Stimulated activated CD4-positive, alpha-beta T cell treated with anti-CD3 and anti-CD28 coated beads, Interleukin-1b, Interleukin-23, amount 100 ng/mL, for 1 hour (primary cell): ENCODE measurements at places on chromosomes 5 and 9.

GRCh38 chr5:51995773-51996306 lies 612.6 kb downstream of the ISL1 start:
- no peak for DNase-seq

DNA sequence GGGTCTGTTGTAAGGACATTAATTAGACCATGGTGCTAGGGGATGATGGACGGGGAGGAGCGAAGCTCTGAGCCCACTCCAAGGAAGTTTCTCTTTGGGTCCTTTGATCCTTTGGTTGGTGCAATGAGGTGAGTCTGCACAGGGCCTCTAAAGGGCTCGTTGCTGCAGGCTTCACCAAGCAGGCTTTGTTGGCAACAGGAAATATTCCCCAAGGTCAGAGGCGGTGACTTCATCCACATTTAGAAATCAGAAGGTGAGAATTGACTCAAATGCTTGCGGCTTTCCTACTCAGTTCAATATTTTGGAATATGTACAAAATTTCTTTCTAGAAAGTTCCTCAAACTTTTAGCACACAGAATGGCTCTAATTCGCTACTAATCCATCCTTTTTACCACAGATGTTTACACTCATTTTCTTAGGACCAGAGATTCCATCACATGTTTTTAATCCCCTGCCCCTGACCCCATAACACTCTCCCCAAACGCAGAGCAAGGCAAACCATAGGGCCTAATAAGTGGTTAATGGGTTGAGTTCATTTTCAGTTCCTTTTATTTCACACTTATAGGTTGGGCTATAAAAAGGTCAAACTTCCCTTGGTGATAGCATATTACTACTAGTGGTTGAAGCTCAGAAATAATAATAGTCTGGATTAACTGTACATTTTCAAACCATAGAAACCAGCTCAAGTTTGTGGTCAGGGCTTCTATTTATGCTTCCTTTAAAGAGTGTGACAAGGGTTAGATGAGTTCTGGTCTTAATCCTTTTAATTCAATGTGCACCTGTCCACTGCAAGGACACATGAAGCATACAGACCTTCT lies 37.3 kb upstream of the TMEM252 start:
- DNase-seq = no peak

GRCh38 chr9:79584655-79584982 lies 12.9 kb downstream of the TLE4 start:
- DNase-seq = no peak

DNA sequence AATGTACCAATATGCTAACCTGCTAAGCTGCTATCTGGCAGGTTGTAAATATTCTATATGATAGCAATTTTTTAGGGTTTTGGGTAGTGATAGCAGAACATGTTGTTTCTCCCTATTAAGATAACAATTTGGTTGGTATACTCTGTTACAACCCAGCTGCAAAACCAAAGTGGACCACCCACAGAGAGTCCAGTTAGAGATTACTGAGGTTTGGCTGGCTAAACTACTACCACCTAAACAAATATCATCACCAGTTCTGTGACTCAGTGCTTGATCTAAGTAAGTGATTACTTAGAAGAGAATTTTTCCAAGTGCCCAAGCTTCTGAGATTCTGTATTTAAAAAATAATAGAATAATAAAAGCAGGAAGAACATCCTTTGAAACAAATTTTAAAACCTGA lies 72.3 kb downstream of the XRCC4 start:
- no peak for DNase-seq

DNA sequence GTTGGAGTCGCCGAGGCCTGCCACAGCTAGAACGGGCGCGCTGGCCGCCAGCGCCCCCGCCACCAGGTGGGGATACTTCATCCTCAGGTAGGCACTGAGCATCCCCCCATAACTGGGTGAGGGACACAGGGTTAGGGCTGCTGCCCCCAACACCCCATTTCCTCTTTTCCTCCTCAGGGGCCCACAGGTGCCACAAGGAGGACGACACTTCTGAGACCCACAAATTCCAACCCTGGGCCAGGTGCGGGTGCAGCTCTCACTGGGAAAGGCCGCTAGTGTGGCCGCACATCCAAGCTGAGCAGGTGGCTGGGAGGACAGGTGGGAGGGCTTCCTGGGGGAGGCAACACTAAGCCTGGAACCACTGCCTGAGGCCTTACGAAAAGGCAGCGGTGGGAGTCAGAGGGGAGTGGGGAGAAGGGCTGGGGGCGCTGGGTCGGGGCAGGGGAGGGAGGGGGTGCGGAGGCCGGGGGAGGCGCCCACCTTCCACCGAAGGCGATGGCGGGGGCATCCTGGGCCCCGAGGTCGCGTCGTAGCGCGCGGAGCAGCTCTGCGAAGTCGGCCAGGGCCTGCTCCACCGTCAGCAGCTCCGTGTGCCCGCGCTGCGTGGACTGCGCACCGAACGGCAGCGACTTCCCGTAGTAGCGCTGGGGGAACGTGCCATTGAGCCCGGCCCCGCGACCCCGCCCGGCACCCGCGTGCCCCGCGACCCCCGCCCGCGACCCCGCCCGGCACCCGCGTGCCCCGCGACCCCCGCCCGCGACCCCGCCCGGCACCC lies 961 bp downstream of the DPP7 start:
- DNase-seq = no peak

DNA sequence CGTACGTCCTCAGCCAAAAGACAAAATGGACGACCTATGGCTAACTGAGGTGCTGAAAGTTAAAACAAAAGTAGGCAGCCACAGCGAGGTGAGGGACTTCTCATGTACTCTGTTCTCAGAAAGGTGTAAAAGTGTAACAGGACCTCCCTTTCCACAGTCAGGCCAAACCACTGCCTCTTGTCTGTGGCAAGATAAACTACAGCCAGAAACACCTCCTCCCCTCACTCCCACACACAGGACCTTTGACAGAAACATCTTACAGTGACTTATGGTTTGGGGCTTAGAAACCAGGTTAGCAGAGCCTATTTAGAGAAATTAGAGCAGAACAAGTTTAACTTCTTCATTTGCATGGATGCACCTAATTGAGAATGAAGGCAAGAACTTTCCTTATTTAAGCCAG lies 499.1 kb upstream of the GRIN3A start:
- DNase-seq = no peak

- no peak for DNase-seq
Measured at GRCh38 chr5:155732587-155733376, 594.2 kb upstream of the SGCD start.

- DNase-seq = no peak
Measured at GRCh38 chr5:39169081-39169480, 50.3 kb downstream of the FYB1 start.

- DNase-seq = no peak
Measured at GRCh38 chr5:133662578-133662977, 50.2 kb upstream of the FSTL4 start.

GRCh38 chr9:16023446-16023845 lies 470.6 kb downstream of the CCDC171 start:
- DNase-seq = no peak

DNA sequence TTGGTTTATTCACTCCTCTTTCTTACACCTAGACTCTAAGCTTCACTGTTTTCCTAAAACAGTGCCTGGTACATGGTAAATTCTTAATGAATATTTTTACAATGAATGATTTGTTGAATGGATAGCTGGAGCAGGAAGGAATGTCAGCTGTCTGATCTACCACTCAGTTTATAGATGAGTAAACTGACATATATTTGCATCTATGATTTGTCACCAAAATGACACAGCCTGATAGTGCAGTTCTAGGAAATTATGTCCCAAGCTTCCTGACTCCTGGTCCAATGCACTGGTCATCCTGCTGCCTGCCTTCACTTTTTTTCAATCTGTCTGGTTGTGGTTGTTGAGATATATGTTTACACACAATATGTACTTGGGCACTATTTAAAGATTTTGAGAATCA lies 651.7 kb upstream of the WWC1 start:
- no peak for DNase-seq

DNA sequence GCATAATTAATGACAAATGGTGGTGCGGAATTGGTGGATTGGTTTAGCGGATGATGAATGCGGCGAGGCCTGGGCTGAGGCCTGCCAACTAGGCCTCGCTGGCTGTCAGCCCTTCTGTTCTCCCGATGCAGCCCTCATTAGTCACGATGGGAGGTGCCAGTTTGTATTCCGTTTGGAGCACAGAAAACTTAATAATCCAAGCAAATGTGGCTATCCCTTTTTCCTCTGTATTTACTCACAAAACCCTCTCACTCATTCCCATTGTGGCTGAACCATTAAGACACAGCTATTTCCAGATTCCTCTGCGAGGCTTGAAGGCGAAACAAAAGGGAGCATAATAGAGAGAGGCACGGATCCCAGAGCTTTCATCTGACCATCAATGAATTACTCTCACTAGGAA lies 114.3 kb downstream of the MVB12B start:
- DNase-seq = no peak

- DNase-seq = no peak
Measured at GRCh38 chr9:113875459-113876150, 504 bp upstream of the ZNF618 start.

DNA sequence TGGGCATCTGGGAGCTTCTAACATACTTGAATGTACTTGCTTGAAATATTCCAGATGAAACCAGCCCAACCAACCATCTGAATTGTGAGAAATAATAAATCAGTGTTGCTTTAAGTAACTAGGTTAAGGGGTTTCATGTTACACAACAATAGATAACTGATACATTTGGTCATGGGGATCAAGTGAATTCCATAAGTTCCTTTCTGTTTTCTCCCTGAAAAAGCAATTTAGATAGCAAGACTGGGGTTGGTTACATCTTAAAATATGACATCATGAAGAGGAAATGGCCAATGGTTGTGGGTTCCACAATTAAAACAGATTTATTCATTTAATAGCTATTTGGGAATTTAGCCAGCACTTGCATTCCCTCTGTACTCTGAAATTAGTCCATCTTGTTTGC lies 559.7 kb downstream of the TLR4 start:
- no peak for DNase-seq

DNA sequence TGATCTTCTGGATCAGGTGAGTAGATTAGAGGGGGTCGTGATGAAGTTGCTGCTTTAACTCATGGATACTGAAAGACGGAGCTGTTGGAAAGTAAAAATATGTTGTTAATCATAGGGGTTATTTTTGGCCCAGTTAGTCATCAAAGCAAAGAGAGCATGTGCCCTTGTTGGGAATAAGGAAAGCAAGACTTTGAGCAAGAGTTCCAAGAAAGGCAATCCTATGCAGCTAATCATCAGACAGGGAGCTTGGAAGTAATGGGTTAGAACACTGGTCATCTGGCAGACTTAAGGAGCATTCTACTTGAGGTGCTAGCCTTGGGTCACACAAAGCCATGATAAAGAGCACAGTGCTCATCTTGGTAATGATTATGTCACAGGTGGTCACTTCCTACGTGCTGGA lies 18.3 kb downstream of the ASPN start:
- no peak for DNase-seq

DNA sequence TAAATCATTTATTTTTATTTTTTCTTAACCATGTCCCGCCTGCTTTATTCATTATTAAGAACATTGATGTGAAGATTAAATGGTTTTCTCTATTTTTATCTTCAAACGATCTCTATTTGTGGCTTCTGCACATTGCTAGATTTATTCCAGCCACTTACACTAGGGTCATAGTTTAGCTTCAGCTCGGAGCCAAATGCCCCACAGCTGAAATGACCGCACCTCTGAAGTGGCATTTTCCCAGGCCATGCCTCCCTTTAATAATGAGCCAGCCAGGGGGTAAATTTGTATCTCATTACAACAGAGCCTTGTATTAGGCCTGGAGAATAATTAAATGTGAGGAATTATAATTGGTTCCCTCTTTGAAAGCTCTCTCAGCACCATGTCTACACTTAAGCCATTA lies 89.4 kb downstream of the DOCK8 start:
- DNase-seq = no peak

DNA sequence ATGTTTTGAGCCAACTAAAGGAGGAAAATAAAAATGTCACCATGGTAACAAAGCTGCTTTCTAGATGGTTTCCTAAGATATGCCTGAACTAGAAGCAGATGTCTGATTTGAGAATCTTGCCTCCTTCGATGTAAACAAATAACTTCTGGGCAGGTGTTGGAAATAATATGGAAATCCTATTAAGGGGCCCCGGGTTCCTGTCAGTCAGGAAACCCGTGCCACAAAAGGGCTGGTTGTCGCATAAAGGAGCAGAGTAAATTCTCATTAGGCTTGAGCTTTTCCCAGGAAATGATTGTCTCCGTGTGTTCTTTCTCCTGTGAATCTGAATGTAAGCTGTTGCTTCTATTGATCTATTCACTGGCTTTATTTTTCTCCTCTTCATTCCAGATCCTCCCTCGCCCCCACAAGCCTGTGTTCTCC lies 90.8 kb downstream of the TLE4 start:
- DNase-seq = no peak

- DNase-seq = no peak
Measured at GRCh38 chr9:107373809-107374208, 90.7 kb downstream of the RAD23B start.

DNA sequence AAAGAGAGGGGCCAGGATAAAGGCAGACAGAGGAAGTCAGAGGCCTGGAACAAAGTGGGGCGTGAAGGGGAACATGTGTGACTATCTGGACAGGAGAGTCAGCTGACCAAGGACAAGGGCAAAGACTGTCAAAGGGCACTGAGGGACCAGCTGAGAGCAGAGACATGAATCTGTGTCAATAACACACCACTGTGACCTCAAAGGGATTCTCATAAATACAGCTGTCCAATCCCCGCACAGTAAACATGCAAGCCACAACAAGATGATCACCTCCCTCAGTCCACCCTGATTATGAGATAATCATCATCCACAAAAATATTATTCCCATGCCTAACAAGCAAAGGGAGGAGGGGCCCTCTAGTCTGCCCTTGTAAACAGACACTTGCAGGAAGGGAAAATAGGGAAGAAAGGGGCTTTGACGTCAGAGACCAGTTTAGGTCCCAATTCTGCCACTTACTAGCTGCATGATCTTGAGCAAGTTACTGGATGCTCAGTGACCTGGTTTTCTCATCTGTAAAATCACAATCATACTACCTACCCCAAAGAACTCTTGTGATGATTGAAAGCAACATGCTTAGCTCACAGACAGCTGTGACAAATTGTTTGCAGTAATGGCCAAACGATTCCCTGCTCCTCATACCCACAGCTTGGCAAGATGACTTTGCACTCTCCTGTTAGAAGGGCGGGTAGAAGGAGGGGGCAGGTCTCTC lies 41.8 kb downstream of the RAPGEF1 start:
- no peak for DNase-seq

GRCh38 chr9:2722715-2723114 lies 5.4 kb downstream of the KCNV2 start:
- DNase-seq = no peak

GRCh38 chr5:157390133-157390532 lies 69.9 kb upstream of the NIPAL4 start:
- no peak for DNase-seq

- DNase-seq = no peak
Measured at GRCh38 chr5:167557359-167557758, 734.1 kb upstream of the WWC1 start.

- DNase-seq = no peak
Measured at GRCh38 chr5:178483620-178484019, 106.6 kb downstream of the COL23A1 start.

DNA sequence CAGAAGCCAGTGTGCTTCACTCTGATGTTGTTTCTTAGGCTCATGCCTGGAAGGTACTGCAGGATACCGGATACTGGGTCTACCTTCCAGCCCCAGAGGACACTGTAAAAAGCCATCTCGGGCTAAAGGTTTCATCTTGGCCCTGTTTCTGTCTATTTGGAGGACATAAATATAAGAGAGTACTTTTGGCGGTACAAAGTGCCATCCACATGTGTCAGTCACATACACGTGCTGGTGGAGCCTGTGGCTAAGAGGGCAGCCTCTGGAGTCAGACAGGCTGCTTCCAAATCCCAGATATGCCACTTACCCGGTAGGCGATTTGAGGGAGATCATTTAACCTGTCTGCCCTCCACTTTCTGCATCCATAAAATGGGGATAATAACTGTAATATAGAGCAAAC lies 160.4 kb downstream of the NR3C1 start:
- DNase-seq = no peak
